Right kidney (tissue), 9 donors: ENCODE measurements at places on chromosomes 5 and 9.

DNA sequence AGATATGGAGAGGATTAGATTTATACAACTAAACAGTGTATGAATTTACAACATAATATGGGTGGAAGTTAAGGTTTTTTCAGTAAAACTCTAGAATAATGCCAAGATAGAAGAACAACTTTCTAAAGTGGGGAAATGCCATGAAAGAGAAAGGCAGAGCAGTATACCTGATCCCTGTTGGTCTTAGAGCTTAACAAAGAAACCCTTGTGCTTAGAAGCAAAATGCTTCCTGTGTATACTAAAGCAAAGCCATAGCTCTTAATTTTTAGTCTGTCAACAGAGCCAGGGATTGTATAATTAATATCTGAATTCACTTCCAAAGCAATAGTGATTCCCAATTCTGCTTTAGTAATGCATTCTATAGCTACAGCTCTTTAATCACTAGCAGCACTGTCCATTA lies 14.4 kb downstream of the C9orf85 start:
- no peak for DNase-seq

GRCh38 chr5:153711755-153712154 lies 221.3 kb downstream of the GRIA1 start:
- DNase-seq, result no peak

- no peak for DNase-seq
These were observed 586.9 kb downstream of the RAB3C start for GRCh38 chr5:59169768-59170150.

GRCh38 chr5:170076211-170076610 lies 29.5 kb upstream of the FOXI1 start:
- no peak for DNase-seq

DNA sequence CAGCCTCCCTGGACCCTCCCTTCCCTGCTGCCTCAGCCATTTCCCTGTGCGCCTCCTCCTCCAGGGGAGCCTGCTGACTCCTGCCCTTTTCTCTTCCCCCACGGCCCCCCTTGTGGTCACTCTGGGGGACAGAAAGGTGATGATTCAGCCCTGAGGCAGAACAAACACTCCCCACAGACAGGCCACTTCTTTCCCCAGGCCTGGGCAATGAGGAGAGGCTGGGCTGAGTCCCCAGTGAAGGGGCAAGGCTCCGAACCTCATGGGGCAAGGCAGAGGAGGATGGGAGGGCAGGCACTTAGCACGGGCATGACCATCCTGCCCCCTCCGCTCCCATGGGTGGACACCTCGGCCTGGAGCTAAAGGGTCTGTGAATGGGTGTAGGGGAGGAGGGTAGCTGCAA lies 21.0 kb downstream of the CSF1R start:
- DNase-seq, result no peak

DNA sequence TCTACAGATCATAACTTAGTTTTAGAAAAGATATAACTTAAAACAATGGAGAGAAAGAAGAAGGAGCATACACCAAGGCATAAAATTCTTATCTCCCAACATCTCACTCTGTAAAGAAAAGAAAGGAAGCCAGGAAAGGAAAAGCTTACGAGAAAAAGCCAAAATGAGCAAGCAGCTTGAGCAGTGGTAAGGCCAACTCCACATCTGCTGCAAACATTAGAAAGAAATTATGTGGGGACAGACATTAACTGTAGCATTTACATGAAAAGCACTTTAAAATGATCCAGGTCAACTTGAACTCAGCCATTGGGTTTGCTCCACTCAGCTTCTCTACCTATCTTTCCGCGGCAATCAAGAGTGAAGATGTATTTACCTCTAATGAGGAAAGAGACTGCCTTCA lies 176.9 kb downstream of the BNC2 start:
- DNase-seq, result no peak

- no peak for DNase-seq
These were observed 293.8 kb downstream of the OSTF1 start for GRCh38 chr9:75382126-75382525.
